ENCODE measurements at places on chromosomes 3 and 15. TPM values are rescaled to one million over a fixed set of nuclear protein-coding genes. Genes with fewer than 3 reads are reported as not detected.

GNB5 gene
- polyA plus RNA-seq, result 10.6 TPM

EBLN2 gene
- polyA plus RNA-seq, result 9.1 TPM

CHRNA5 gene
- 1.2 TPM for polyA plus RNA-seq

DNA sequence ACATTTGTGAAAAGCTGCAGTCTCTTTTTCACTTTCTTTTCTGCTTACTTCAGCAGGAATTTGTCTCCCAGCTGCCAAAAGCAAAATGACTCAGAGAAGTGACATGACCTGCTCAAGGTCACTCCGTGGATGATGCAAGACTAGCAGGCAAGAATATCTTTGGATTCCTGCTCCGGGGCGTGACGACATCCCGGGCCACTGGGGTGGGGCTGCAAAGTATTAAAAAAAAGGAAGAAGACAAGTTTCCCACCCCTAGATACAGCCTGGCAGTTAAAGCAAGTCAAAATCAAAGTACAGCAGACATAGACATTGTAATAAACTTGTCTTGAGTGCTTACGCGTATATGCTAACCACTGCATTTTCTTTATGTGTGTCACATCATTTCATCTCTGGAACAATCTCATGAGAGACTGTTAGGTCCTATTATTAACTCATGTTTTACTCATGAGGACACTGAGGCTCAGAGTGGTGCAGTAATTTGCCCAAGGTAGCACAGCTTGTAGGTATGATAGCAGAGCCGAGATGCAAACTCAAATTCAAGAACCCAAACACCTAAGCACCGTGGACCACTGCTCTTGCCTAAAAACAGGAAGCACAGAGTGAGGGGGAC lies 485.2 kb upstream of the PROK2 start:
- DNase-seq, result peak; percentile 85

DNA sequence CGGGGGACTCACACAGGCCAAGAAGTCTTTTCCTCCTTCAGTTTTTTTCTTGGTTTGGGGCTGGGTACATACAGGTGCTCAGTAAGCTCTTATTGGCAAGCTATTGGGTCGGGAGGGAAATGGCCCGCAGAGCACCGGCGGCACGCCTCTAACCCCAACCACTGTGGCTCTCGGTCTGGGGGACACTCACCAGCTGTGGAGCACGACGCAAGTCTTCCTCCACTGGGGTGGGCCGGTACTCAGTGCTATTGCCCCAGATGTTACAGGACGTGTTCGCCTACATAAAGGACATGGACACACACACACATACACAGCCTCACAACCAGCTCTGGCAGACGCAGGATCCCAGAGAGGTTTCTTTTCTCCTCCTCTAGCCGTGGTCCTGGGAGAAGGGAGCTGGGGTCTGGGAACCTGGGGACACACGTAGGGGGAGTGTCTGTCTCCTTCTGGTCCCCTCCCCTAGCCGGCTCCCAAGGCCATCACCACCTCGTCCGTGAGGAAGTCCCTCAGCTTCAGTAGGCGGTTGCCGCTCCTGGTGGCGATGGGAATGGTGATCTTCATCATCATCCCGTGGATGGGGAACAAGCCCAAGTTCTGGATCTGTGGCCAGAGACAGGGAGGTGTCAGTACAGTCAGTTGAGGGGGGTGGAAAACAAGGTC lies 33.4 kb downstream of the FEM1B start:
- DNase-seq, result no peak

DNA sequence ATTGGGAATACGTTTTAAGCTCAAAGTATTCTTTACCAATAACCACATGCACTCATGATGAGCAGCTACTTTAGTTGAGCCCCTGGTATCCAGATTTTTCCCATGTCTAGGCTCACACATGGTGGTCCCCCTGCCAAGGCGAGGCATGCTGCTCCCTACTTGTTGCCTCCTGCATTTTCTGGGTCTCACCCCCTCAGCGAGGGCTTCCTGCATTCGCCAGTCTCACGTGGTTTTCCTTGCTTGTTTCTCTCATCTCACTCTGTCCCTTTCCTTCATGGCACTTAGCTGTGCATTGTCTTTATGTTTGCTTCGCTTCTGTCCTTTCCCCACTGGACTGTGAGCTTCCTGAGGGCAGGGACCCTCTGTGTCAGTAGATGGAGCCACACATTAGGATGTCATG lies 99.2 kb downstream of the PDZRN3 start:
- DNase-seq, result no peak

DNA sequence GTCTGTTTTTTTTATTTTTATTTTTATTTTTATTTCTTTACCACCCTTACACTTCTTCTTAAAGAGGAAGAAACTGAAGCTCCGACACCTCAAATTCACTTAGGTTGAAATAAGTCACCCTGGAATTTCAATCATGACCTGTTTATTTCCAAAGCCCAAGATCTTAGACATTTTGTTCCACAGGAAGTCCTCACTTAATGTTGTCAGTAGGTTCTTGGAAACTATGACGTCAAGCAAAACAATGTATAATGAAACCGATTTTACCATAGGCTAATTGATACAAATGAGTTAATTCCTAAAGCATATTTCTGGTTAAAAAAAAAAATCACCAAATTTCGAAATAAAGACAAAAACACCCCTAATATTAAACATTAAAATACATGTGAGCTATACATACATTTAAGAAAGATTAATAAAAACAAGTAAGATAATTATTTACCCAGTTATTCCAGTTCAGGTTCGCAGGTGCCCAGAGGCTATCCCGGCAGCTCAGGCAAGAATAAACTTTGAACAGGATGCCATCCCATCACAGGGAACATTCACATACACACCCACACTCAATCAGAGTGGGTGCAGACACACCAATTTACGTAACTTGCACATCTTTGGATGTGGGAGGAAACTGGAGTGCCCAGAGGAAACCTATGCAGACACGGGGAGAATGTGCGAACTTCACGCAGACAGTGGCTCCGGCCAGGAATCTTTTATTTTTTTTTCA lies 391.0 kb downstream of the RAP2B start:
- no peak for DNase-seq

- no peak for DNase-seq
Observed at GRCh38 chr3:59775106-59775505, 725.3 kb upstream of the CFAP20DC start.

DNA sequence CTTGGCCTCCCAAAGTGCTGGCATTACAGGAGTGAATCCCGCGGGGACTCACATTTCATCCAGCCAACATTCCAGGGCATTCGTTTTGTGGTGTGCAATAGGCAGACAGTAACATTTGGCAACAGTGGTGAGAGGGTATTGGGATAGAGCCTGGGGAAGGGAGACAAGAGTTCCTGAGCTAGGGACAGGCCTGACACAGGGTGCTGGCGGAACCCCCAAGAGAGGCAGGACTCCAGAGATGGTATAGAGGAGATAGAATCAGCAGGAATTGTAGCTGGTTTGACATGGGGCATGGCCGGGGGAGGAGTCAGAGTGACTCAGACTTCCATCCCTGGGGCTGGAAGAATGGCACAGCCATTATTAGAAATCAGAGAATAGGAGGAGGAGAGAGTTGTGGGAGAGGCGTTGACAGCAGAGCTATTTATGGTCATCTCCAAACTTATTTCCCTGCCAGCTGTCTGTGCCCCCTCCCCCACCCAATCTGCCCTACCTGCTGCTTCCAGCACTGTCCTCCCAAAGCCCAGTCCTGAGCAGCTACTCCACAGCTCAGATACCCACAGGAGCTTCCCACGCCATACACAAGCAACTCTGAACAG lies 4.4 kb upstream of the IDH2 start:
- no peak for DNase-seq

All from right lung (tissue), 10 donors.